Kasumi-1 (cell line): ENCODE measurements at places on chromosomes 7 and 10.
A peak's percentile ranks its signal among the peaks of the same experiment; 100 is the strongest.

- no peak for DNase-seq
Measured at GRCh38 chr10:82240408-82240807, 365.4 kb downstream of the NRG3 start.

GRCh38 chr10:490256-490655 is 199.2 kb downstream of the DIP2C start:
- DNase-seq = no peak

GRCh38 chr7:87590578-87590977 is 10.1 kb downstream of the ABCB1 start:
- no peak for DNase-seq

DNA sequence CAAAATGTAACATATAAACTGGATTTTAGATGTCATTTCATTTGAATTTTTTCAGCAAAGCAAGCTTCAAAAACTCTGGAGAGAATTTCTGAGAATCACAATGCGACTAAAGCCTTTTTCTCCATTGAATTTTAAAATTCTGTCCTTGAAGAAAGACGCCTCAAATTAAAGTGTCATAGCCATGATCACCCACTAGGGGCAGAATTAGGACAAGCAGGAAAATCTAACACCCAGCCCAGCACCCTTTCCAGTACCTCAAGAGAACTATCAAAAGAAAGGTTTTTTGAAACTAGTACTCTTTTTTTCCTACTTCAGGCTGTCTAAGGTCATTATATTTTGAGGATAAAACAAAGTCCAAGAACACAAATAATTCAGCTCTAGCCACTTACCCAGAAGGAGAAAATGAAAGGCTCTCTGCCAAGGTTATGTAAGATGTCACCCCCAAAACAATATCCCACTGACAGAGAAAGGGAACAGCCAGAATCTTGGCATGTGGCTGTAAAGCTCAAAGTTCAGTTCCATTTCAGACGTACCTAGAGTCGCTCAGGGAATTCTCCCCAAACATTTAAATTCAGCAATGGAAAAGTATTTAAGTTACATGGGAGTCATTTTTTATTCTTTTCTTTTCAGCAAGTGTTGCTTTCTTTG is 299.4 kb downstream of the SNX13 start:
- peak; percentile 3 for DNase-seq

GRCh38 chr10:95394161-95394880 is 103.5 kb upstream of the PDLIM1 start:
- DNase-seq = no peak

GRCh38 chr10:94546049-94546900 is 687 bp downstream of the HELLS start:
- no peak for DNase-seq

DNA sequence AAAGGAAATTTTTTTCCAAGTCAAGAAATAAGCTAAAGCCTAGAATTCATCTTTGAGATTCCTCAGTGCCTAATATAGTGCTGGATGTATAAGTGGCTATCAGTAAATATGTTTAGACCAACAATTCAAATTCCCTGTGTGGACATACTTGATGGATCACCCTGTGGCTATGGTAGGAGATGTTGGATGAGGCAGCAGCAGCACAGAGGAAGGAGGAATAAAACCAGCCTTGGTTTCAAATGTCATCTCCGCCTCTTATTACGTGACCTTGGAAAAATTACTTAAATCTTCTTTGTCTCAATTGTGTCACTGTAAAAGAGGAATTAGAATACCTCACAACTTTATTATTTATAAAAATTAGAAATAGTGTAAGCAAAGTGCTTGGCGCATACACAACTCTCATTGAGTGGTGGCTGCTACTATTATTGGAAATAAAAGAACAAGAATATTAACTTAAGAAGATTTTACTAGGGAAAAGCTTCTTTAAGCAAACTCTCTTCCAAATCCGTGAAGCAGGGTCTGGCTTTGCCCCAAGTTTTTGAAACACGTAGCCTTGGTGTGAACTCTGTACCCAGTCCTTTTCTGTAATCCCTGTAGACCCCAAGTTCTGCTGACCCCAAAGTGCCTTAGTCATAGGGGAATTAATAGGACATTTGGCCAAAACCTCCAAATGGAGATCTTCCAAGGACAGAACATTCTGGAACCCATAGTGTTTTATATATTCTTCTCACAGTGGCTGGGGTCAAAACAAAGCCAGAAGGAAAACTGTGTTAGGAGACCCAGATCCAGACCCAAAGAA is 283.8 kb downstream of the PTEN start:
- DNase-seq = no peak
